ENCODE measurements at places on chromosomes 13 and 19.

DNA sequence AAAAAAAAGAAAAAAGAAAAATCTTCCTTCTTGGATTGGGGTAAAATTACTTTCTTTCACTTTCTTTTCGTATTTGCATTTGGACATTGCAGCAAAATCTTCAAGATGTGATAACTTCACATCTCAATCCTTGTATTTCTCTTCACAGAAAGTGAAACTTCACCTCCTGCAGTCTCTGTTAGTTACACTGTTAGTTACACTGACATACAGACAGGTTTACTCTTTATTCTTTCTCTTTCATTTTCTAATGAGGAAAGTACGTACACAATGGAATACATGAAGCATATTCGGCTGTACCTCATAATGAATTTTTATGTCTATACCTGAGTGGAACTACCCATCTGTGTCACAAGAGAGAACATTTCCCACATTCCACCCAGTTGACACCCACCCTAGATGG lies 459.1 kb upstream of the GPC6 start:
- DNase-seq: no peak

- DNase-seq: no peak
Observed at GRCh38 chr19:290372-291005, 714 bp downstream of the PLPP2 start.

DNA sequence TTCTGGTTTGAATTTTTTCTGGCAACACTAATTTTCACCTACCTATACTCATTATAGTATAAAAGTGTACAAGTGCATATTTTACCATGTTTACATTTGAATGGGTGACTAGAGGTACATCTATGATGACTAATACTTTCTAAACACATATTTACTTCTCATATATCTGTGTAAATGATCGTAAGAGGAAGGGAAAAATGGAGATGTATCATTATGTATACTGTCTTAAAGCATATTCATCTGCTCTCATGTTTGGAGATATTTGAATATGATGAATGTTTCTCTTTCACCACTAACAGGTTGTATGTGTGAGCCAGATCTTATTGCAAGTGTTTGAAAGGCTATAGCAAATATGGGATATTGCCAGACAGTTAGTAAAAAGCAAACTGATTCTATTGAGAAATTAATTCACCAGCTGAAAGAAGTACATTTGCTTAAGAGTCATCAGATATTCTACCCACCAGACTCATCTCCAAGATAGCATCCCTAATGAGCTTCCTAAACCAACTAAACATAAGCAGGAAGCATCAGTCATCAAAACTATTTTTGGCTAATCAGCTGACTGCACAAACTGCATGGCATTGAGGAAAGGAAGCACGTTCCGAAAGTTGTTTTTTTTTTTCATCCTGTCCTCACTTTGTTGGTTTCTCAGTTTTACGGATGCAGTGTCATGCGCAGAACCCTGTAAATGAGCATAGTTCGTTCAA lies 738.2 kb downstream of the GPC5 start:
- no peak for DNase-seq

GRCh38 chr19:7440188-7440975 lies 48.5 kb downstream of the PEX11G start:
- no peak for DNase-seq

DNA sequence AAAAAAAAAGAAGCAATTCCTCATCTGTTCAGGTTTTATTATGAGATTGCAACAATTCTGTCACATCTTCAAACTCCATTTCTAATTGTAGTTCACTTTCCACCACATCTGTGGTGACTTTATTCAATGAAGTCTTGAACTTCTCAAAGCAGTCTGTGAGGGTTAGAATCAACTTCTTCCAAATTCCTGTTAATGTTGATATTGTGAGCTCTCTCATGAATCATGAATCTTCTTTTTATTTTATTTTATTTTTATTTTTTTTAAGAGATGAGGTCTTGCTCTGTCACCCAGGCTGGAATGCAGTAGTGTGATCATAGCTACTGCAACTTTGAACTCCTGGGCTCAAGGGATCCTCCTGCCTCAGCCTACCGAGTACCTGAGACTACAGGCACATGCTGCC lies 19.6 kb downstream of the ARHGAP35 start:
- DNase-seq: no peak

GRCh38 chr13:42766016-42766415 lies 15.4 kb upstream of the FAM216B start:
- no peak for DNase-seq

DNA sequence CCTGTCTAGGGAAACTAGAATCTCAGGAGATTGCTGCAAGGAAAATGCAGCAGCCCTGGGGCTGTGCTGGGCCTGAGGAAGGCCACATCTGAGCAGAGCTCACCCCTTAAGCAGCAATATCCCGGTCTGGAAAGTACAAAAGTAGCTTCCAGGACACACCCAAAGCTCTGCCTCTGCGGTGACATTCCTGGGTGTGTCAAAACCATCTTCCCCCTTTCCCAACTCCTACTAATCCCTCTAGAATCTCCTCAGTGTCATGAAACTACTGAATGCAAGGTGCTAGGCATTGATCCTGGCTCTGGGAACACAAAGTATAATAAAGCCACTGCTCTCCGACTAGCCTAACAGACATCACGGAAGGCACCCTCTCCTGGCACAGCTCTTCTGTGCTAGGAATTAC lies 5.0 kb downstream of the PBX4 start:
- DNase-seq: no peak

- DNase-seq: no peak
Observed at GRCh38 chr19:49887665-49888509, 8.8 kb downstream of the IL4I1 start.

DNA sequence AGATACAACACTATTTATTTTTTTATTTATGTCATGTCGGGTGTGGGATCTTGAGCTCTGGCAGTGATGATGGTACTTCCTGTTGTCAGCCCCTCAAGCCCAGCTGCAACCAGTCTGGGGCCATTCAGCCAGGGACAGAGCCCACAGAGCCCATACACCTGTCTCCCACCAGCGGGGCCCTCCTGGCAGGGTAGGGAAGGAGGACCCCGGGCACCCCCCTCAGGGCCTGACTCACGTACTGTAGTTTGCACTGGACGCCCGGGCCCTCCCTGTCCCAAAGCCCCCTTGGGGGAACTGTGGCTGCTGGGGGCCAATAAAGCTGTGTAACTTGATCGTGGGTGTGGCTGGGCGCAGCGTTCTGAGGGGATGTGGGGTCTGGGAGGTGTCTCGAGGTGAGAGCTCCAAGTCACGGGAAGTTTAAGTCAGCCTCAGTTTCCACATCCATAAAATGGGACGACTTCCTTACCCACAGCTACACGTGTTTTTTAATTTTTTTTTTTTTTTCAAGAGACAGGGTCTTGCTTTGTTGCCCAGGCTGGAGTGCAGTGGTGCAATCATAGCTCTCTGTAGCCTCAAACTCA lies 9.5 kb downstream of the ATG4D start:
- DNase-seq: no peak

- no peak for DNase-seq
Observed at GRCh38 chr13:40495621-40496001, 170.8 kb downstream of the FOXO1 start.

- no peak for DNase-seq
Observed at GRCh38 chr13:49353908-49354307, 90.0 kb downstream of the CAB39L start.

DNA sequence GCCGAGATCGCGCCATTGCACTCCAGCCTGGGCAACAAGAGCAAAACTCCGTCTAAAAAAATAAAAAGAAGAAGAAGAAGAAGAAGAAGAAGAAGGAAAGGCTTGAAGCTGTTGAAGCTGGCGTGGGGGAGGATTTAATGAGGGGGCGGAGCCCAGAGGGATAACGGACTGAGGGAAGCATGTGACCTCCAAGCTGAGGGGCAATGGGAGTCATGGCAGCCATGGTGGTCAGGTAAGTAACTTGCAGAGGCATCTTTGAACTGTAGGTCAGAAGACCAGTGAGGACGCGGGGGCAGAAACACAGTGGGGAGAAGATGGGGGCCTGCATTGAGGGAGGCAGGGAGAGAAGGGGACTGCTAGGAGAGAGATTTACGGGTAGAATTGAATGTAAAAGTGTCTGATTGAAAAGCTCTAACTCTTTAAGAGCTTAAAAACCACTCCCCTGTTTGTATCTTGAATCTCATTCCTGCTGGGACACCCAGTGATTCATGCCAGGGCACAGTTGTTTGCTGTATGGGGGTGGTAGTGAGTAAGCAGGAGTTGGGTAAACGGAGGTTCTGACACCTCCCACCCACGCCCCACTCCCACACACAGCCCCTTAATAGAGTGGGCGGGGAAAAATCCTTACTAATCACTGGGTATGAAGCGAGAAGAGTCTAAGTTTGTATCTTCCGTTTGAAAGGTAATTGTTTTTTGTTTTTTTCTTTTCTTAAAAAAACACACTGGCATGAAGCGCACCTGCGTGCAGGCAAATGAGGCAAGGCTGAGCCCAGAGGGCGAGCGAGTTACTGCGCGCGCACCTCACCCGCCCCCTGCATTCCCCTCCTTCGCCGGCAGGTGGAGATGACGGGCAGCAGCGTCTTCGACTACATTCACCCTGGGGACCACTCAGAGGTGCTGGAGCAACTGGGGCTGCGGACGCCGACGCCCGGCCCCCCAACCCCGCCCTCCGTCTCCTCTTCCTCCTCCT lies 13.0 kb downstream of the TMEM160 start:
- peak; percentile 61 for DNase-seq

- no peak for DNase-seq
Observed at GRCh38 chr19:48644355-48644754, 1.6 kb downstream of the CA11 start.

DNA sequence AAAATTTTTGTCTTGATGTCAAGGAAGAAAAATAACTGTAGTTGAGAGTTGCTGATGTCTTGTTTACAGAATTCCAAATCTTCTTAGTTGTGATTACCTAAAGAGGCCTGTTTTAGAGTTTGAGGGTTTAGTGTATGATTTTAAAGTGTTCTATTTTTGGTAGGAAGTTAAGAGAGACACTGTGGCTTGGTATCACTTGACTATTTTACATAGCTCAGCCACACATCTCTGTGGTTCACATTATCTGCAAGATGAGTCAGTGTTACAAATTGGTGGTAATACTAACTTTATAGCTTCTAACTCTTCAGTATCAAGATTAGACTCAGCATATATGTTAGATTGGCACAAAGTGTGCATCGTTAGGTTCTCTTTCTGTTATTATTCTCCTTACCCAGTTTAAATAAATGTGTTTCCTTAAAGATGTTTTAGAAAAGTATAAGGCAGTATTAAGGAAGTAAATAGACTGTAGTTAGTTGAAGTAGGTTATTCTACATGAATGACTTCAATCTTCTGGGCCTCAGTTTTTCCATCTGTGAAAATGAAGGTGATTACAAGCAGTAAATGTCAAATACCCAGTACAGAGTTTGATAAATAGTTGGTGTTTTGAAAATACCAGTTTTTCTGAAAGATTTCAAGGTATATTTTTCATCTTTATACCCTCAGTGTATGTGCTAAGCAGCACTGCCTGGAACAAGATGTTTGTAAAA lies 33.4 kb downstream of the COG6 start:
- no peak for DNase-seq

DNA sequence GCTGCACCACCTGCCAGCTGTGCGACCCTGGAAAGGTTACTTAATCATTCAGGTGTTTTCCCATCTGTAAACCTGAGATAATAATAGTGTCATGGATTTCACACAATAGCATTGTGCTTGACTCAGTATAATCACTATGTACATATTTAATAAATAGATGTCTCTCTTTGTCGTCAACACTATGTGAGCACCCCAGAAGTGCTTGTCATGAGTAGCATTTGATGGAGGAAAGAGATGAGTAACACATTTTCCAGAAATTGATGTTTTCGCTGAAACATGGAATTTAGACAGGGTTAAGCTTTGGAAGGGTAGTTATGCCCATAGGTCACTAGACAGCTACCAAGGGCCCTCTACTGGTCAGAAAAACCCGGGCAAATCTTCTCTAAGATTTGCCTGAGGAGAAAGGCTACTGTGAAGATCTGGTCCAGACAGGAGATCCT lies 9.5 kb upstream of the MBNL2 start:
- peak; percentile 48 for DNase-seq

- DNase-seq: no peak
Observed at GRCh38 chr13:109235901-109236300, 550.5 kb downstream of the IRS2 start.

DNA sequence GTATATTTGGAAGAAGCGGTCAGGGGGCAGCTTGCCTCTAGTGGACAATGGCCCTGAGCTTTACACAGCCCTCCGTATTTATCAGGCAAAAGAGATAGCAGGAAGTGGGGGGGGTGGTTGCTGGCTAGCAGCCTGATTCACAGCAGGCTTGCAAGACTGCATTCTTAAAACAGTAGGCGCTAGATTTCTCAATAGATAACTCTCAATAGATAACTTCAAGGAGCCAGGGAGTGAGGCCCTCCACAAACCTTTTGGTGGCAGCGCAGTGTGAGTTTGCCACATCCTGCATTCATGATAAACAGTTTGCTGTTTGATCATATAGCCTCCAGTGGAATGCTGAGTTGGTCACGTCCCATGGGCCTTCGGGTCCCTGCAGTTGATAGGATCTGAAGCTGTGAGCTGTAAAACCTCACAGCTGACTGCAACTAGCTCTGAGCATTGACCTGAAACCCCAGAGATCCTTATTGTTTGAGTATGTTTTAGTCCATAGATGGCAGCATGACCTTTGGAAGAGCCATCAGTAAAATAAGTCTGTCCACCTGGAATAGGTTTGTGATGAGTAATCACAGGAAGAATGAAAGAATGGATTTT lies 12.2 kb downstream of the FPR3 start:
- no peak for DNase-seq

- DNase-seq: no peak
Observed at GRCh38 chr19:50381881-50382729, 2.0 kb upstream of the POLD1 start.

DNA sequence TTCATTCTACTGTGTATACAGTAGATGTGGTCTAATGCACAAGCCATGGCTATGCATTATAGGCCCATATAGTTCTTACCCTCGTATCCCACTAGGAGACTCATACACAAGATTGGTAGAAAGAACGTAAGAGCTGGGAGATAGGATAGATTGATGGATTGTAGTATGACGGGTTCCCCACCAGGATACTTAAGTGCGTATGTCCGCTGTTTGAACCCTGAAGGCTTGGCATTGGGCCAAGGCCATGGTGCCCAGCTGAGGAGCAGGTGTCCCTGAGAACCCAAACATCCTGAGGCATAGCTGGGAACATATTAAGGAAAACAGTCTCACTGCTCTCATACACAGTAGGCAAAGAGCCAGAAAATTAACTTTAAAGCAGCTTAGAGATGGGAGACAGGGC lies 617.5 kb upstream of the KLF12 start:
- peak; percentile 69 for DNase-seq

- DNase-seq: no peak
Observed at GRCh38 chr19:5120321-5120720, 151.4 kb downstream of the KDM4B start.
